A549 treated with RU486 at 1 μM for 4 hours (cell line): ENCODE measurements at places on chromosomes 16 and 17. TPM values are rescaled to one million over a fixed set of nuclear protein-coding genes. Genes with fewer than 3 reads are reported as not detected.

The MYCBPAP gene
- total RNA-seq: 0.37 to 0.85 TPM (median 0.51 TPM) in 5 replicates

The ABCA8 gene
- 0.30 to 0.62 TPM (median 0.34 TPM) in 4 of 5 replicates, not detected in the other for total RNA-seq

The SOX8 gene
- total RNA-seq: 1.5 to 2.6 TPM (median 1.8 TPM) in 5 replicates

The DHX58 gene
- 0.31 to 0.62 TPM (median 0.50 TPM) in 5 replicates for total RNA-seq

The NPIPA3 gene
- total RNA-seq: 0.91 to 2.0 TPM (median 1.4 TPM) in 5 replicates

The ORAI3 gene
- 9.1 to 16.9 TPM (median 13.9 TPM) in 5 replicates for total RNA-seq

The C16orf96 gene
- total RNA-seq: not detected in 5 replicates

The CNTNAP4 gene
- not detected in 5 replicates for total RNA-seq

The RASL10B gene
- total RNA-seq: 0.05 to 0.13 TPM (median 0.08 TPM) in 4 of 5 replicates, not detected in the other

The CHD9NB gene
- 0.58 to 1.9 TPM (median 1.2 TPM) in 5 replicates for total RNA-seq

The YBX2 gene
- total RNA-seq: 0.32 to 0.80 TPM (median 0.41 TPM) in 5 replicates

The MYOCD gene
- total RNA-seq: 0.34 to 1.9 TPM (median 1.1 TPM) in 5 replicates

The GNG13 gene
- not detected in 5 replicates for total RNA-seq

The NT5M gene
- total RNA-seq: 5.5 to 11.6 TPM (median 10.1 TPM) in 5 replicates

The TEKT3 gene
- total RNA-seq: 0.11 to 0.22 TPM in 2 of 5 replicates, not detected in the others
